ENCODE measurements at places on chromosomes 16 and 17. TPM values are rescaled to one million over a fixed set of nuclear protein-coding genes. Genes with fewer than 3 reads are reported as not detected.

GRCh38 chr17:61260071-61260797 lies 139.4 kb upstream of the TBX2 start:
- H3K27me3 ChIP-seq = no peaks in the 10 kb centered on the region
- H3K4me3 ChIP-seq = no peak overlapping the region
- peaks cover 3% of the 10 kb centered on the region for H3K4me1 ChIP-seq
- no peak for DNase-seq
- H3K27ac ChIP-seq = no peak overlapping the region

DNA sequence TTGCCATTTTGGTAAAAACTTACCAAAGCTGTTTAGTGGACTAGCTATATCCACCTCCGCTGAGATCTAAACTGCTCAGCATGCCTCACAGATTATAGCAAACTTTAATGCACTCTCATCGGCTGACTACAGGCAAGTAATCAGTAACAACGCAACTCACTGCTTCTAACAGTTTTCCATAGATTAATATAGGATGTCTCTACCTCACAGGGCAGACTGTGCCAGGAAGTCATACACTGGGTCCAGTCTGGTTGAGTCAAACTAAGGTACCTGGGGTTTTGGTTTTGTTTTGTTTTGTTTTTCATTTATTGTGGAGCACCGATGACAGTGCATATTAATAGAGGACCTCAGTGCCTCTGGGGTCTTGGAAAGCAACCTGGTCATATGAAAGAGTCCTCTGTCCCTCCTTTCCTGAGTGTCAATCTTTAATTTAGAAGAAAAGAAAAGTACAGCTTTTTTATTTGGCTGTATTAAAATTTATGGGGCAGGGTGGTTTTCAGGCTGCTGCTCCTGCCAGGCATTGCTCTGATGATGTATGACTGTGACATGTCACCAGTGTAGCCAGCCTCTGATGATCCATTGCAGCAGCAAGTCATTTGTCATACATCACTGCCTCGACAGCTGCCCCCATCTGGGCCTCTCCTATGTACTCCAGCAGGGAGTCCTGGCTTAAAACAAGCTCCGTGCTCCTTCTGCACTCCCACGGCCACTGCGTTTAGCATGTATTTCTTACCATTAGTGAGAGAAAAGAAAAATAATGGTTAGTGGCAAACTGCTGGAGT lies 854.1 kb downstream of the KCNJ2 start:
- no peaks in the 10 kb centered on the region for H3K36me3 ChIP-seq
- H3K27me3 ChIP-seq = no peaks in the 10 kb centered on the region
- DNase-seq = peak; percentile 68
- no peak overlapping the region for H3K4me3 ChIP-seq
- H3K4me1 ChIP-seq = no peaks in the 10 kb centered on the region

DNA sequence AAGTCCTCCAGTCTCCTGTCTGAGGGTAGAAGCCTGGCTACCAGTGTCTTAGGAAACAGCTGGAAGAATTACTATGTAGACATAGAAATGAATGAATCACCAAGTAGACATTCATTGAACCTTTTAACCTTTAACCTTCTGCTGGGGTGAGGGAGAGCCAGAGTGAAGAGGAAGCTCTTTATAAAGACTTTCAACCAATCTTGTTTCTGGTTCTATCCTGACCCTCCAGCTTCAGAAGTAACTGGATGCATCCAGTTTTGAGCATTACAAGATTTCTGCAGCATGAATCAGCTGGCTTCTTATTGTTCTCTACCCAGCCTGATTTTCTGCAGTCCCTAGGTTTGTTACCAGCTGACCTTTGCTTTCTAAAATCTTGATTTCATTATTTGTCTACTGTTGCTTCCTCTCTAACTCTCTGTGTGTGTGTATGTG lies 8.5 kb downstream of the TEKT1 start:
- no peak for DNase-seq
- H3K4me3 ChIP-seq = no peak overlapping the region
- H3K36me3 ChIP-seq = no peaks in the 10 kb centered on the region
- no peak overlapping the region for H3K27ac ChIP-seq

DNA sequence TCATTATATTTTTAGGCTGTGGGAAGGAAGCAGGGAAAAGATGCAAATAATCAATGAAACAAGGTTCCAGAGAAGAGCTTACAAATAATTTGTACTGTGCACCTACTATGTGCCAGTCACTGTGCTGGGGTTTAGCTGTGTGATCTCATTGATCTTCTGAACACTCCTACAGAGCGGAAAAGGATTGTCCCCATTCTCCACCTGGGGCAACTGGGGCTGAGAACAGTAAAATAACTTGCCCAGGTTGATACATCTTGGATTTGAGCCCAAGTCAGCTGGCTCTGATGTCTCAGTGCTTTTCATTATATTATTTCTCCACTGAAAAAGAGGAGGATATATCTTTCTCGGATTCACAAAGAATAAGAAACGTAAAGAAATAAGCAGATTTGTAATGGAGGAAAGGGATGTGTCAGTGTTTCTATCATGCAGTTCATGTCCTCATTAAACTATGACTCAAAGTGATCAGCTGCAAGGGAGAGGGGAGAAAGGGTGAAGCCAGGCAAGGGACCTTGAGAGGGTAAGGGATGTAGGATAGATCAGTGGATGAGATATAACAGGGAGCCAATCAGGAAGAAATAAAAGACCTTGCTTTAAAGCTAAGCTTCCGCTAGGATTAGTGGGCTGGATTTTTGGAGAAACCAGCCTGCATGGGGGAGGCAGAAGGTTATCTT lies 143.6 kb upstream of the NOL11 start:
- no peak for DNase-seq
- no peaks in the 10 kb centered on the region for H3K36me3 ChIP-seq
- H3K27me3 ChIP-seq = no peaks in the 10 kb centered on the region
- no peak overlapping the region for H3K27ac ChIP-seq

Gene TNRC6A
- 40.1 TPM for polyA plus RNA-seq

Gene RILP
- 4.5 TPM for polyA plus RNA-seq

Gene SLC5A10
- polyA plus RNA-seq = not detected

GRCh38 chr17:79623786-79624717 lies 13.2 kb upstream of the RBFOX3 start:
- no peaks in the 10 kb centered on the region for H3K36me3 ChIP-seq
- H3K27me3 ChIP-seq = peaks cover 16% of the 10 kb centered on the region
- no peak overlapping the region for H3K27ac ChIP-seq
- peak; percentile 7 for DNase-seq
- no peak overlapping the region for H3K4me3 ChIP-seq

Gene P2RX1
- polyA plus RNA-seq = not detected

- no peaks in the 10 kb centered on the region for H3K36me3 ChIP-seq
- H3K4me3 ChIP-seq = no peak overlapping the region
- H3K4me1 ChIP-seq = no peaks in the 10 kb centered on the region
- DNase-seq = no peak
- H3K27ac ChIP-seq = peak overlapping the region; percentile 57
Observed at GRCh38 chr17:64449545-64449944, 630 bp downstream of the MILR1 start.

GRCh38 chr17:43312011-43312410 lies 78.2 kb upstream of the RNU2-1 start:
- no peak overlapping the region for H3K4me3 ChIP-seq
- no peaks in the 10 kb centered on the region for H3K36me3 ChIP-seq
- H3K4me1 ChIP-seq = no peaks in the 10 kb centered on the region
- no peak overlapping the region for H3K27ac ChIP-seq
- no peaks in the 10 kb centered on the region for H3K27me3 ChIP-seq
- no peak for DNase-seq

- no peaks in the 10 kb centered on the region for H3K36me3 ChIP-seq
- no peak overlapping the region for H3K27ac ChIP-seq
- no peak for DNase-seq
- no peaks in the 10 kb centered on the region for H3K27me3 ChIP-seq
- H3K4me1 ChIP-seq = peaks cover 22% of the 10 kb centered on the region
Observed at GRCh38 chr16:57373117-57373947, 1.0 kb downstream of the CX3CL1 start.

Gene ATP6V0A1
- 31.7 TPM for polyA plus RNA-seq

Gene ARSG
- polyA plus RNA-seq = 0.60 TPM

Gene KRTAP4-5
- not detected for polyA plus RNA-seq

- peak; percentile 35 for DNase-seq
- no peak overlapping the region for H3K4me3 ChIP-seq
- no peaks in the 10 kb centered on the region for H3K27me3 ChIP-seq
Observed at GRCh38 chr17:10657879-10658278, 770 bp upstream of the MYH3 start.

GRCh38 chr17:82388223-82388921 lies 16.8 kb downstream of the UTS2R start:
- peak; percentile 63 for DNase-seq
- no peaks in the 10 kb centered on the region for H3K27me3 ChIP-seq
- H3K4me3 ChIP-seq = no peak overlapping the region
- no peaks in the 10 kb centered on the region for H3K36me3 ChIP-seq

GRCh38 chr16:65122724-65123395 lies 997 bp upstream of the CDH11 start:
- peak overlapping the region; percentile 79 for H3K27ac ChIP-seq
- peak overlapping the region; percentile 83 for H3K4me3 ChIP-seq
- H3K27me3 ChIP-seq = no peaks in the 10 kb centered on the region
- peak; percentile 72 for DNase-seq
- H3K4me1 ChIP-seq = peaks cover 27% of the 10 kb centered on the region
- peaks cover 3% of the 10 kb centered on the region for H3K36me3 ChIP-seq

DNA sequence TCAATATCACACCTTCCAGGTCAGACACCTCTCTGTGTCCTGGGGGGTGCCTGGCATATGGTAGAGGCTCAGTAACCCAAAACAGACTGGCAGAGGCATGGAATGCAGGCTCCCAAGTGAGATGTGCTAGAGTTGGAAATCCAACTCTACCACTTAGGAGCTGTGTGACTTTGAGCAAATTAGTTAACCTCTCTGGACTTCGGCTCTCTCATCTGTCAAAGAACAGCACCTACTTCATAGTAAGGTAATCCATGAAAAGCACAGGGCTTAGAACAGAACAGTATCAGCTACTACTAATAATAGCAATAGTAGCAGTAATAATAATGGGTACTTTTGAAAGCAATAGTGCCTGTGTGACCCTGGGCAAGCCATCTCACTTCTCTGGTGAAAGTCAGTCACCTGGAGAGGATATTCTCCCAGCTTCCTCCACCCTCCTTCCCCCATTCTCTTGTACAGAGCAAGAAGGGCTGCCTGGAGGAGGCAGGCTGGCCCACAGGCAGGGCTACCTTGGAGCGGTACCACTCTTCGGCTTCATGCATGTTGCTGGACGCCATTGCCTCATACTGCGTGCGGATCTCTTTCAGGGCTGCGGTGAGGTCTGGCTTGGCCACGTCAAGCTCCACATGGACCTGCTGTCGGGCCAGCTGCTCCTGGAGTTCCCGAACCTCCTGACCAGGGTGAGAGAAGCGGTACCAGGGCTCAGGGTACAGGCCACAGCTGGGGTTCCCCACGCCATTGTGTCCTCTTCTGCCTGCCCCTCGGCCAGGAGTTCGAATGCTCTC lies 2.3 kb downstream of the GFAP start:
- H3K4me3 ChIP-seq = no peak overlapping the region
- no peaks in the 10 kb centered on the region for H3K36me3 ChIP-seq
- no peak overlapping the region for H3K27ac ChIP-seq
- H3K27me3 ChIP-seq = no peaks in the 10 kb centered on the region

Gene KRT34
- polyA plus RNA-seq = 0.08 TPM

Gene NPIPB2
- polyA plus RNA-seq = 4.7 TPM

DNA sequence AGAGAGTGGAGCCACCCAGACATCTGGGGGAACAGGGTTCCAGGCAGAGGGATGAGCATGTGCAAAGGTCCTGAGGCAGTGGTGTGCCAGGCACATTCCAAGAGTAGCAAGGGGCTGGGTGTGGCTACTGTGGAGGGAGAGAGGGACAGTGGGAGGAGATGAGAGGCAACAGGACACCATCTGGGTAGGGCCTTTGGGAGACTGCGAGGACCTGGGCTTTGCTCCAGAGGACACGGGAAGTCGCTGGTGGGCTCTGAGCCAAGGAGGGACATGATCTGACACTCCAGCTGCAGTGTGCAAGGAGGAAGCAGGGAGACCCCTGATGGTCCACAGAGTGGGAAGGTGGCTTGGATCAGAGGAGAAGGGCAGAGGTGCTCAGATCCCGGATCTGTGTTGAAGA lies 56.7 kb upstream of the MED9 start:
- H3K4me1 ChIP-seq = no peaks in the 10 kb centered on the region
- DNase-seq = no peak
- H3K4me3 ChIP-seq = no peak overlapping the region
- no peak overlapping the region for H3K27ac ChIP-seq

- H3K27me3 ChIP-seq = no peaks in the 10 kb centered on the region
- H3K4me3 ChIP-seq = no peak overlapping the region
- H3K36me3 ChIP-seq = no peaks in the 10 kb centered on the region
- no peak overlapping the region for H3K27ac ChIP-seq
- H3K4me1 ChIP-seq = no peaks in the 10 kb centered on the region
Observed at GRCh38 chr17:46958041-46958591, 20.9 kb downstream of the RPRML start.

DNA sequence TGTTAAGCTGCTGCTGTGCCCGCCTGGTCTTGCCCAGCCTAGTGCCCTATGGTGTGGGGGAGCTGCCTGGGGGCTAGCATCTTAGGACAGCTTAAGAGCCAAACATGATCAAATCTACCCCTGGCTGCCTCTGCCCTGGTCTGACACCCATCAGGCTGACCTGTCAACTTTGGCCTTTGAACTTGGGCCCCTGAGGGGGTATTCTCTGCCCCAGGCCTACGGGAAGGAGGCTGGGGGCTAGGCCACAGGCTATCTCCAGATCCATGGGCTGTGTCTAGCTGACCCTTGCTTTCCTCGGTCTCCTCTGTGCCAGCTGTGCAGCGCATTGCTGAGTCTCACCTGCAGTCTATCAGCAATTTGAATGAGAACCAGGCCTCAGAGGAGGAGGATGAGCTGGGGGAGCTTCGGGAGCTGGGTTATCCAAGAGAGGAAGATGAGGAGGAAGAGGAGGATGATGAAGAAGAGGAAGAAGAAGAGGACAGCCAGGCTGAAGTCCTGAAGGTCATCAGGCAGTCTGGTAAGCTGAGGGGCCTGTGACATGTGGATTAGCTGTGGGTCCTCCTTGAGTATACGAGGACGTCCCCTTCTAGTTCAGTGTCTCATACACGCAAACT lies 3.3 kb upstream of the STARD3 start:
- H3K4me3 ChIP-seq = no peak overlapping the region
- H3K27ac ChIP-seq = no peak overlapping the region
- no peak for DNase-seq
- no peaks in the 10 kb centered on the region for H3K36me3 ChIP-seq
- H3K4me1 ChIP-seq = no peaks in the 10 kb centered on the region
